ENCODE measurements at places on chromosomes 11 and 22.

DNA sequence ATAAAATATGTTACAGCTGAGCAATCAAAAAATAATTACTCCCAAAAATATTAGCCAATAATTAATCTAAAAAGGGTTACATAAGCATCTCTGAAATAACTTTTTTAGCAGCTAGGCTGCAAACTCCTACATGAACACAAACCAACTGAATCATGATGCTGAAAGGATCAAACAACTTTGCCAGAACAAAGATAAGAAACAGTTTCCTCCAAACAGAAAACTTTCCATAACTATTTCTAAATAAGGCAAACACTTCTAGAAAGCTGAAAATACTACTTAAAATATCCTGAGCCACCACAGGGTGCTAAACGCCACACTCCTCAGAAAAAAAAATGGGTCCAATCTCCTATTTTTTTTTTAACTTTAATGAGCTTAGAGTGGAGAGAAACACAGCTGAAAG is 68.6 kb upstream of the ARHGAP32 start:
- no peak for DNase-seq

DNA sequence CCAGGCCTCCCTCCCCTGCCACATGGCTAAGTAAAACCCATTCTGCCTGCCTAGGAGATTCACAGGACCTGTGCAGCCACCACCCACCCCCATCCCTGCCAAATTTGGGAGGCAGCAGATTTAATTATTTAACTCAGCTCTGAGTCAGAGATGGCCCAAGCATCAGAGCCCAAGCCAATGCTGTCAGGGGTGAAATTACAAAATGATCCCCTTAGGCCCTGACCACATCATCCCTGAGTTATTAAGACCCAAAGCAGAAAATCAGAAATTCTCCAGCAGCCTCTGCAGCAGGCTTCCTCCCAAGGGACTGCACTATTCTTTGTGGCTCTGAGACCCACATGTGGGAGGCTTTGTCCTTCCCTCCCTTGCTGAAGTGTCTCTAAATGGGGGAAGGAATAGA is 52.8 kb upstream of the RRAS2 start:
- no peak for DNase-seq

GRCh38 chr11:94583866-94584500 is 16.8 kb downstream of the PIWIL4 start:
- peak; percentile 90 for DNase-seq

DNA sequence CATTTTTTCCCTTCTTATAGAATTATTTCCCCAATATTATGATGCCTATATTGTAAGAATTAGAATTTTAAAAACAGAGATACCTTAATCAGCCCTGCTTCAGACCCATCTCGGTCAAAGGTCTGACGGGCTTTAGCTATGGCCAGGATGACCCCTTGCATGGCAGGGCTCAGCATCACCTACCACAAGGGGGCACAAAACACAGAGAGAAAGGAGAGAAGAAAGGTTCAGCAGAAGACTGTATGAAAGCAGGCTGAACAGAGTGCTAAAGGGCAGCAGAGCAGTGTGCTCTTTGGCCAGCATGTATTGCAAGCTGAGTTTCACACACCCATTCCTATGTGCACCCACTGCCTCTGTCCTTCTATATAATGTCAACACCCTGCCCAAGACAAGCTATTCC is 26.8 kb downstream of the CLDN25 start:
- no peak for DNase-seq

GRCh38 chr22:46018859-46019258 is 41.9 kb upstream of the WNT7B start:
- no peak for DNase-seq

DNA sequence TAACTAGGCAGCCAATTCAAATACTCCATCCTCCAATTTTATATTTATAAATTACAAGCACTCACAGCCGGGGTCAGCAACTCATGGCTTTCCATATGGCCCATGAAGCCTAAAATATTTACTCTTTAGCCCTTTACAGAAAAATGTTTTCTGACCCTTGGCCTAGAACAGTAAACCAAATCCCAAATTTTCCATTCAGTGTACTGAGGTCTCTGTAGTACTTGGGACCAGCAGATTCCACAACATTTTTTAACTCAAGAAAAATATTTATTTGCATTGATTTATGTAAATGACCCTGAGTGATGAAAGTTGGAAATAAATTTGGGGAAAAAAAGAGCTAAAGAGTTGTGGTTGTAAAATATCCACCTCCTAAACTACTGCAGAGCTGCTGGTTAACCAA is 82.6 kb downstream of the SLC1A2 start:
- no peak for DNase-seq

DNA sequence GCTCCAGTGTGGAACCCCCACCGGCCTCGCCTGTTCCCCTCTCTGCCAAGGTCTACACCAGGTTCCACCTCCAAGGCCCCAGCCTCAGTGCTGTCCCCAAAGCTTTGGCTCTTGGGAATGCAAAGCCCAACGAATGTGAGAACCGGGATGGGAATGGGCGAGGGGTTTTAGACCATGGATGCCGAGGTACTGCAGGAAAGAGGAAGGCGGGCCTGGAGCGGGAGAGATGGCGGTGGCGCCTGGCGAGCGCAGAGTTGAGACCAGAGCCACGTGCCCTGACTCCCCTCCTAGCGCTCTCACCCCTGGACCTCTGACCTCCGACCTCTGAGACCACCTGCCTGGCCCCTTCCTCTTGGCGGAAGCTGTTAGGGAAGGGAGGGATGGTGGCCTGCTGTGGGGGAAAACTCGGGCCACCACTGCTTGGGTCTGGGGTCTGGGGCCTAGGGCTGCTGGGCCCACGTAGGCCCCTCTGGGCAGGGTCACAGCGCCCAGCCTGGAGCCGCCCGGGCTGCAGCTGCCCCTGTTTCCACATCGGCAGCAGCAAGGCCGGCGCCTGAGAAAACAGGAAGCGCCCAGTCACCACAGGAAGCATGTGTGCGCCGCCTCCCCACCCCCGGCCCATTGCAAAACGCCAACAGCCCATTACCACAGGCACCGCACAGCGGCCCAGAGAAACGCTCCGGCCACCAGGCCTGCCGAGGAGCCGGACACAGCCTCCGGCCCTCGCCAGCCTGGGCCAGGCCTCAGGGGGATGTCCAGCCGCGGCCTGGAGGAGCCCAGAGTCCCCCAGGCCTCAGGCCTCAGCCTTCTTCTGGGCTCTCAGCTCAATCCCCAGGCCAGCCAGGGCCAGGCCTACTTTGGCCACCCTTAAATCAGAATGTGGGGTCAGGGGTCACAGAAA is 13.8 kb upstream of the SLC39A13 start:
- peak; percentile 97 for DNase-seq

GRCh38 chr11:55719608-55720160 is 53.6 kb upstream of the OR5D13 start:
- DNase-seq, result no peak

- no peak for DNase-seq
Measured at GRCh38 chr11:88849368-88849767, 216.4 kb downstream of the GRM5 start.

- no peak for DNase-seq
Measured at GRCh38 chr11:3010521-3011275, 18.6 kb upstream of the NAP1L4 start.

GRCh38 chr22:30265823-30266444 is 717 bp downstream of the OSM start:
- peak; percentile 95 for DNase-seq

DNA sequence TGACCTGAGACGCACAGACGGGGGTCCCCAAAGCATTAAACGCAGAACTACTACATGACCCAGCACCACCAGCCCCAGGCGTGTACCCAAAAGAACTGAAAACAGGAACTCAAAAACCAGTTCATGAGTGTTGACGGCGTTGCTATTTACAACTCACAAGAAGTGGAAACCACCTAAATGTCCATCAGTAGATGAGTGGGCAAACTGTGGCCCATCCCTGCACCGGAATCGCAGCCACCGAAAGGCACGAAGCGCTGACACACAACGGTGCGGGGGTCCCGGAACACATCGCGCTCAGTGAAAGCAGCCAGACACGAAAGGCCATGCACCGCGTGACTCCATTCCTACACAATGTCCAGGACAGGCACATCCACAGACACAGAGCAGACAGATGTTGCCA is 79.2 kb downstream of the TRMU start:
- no peak for DNase-seq
